ENCODE measurements at places on chromosomes 11 and 22.
A peak's percentile ranks its signal among the peaks of the same experiment; 100 is the strongest.

- DNase-seq = no peak
These were observed 62.4 kb upstream of the MYEOV start for GRCh38 chr11:69231466-69232018.

GRCh38 chr11:709109-709997 lies 3.3 kb downstream of the EPS8L2 start:
- no peak for DNase-seq

DNA sequence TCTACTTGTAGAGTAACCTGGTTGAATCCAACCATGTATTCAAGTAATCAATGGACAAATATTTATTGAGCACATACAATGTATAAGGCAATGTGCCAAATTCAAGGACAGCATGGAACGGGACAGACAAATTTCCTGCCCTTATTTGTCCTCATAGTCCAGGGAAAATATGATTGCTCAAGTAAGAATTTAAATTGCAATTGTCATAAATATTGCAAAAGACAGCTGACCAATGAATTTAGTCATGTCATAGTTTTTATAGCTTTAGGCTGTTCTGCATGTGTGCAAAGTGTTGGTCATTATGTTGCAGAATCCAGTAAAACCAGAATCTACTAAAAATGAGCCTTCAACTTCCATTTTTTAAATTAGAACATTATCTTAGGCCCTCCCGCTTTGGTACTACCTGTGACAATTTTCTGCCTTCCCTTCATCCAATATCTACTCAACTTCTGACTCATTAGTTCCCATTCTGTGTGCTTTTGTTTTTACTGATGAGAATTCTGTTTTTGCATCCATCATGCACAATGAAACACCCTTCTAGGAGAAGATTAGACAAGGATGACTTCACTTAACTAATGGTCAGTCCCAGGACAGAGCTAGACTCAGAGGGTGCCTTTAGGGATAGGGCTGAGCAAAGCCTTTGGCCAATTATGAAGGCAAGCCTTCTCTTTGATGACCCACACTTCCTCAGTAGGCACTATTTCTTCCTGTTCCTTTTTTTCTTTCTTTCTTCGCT lies 45.8 kb upstream of the FIBIN start:
- DNase-seq = peak; percentile 81

DNA sequence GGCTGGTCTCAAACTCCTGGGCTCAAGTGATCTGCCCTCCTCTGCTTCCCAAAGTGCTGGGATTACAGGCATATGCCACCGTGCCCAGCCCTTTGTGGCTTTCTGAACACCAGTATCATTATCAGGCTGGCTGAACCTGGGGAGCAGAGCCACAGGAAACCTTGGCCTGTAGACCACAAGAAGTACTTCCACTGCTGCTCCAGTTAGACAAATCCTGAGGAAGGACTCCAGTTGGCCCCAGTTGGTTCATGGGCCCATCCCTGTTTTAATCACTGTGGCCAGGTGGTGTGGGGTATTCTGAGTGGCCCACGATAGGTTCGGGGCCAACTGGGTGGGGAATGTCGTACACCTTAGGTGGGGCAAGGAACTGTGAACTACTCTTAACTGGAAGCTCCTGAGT lies 5.5 kb upstream of the DUSP18 start:
- DNase-seq = no peak

GRCh38 chr11:64583296-64584262 lies 7.4 kb upstream of the SLC22A12 start:
- DNase-seq = peak; percentile 31

- DNase-seq = no peak
These were observed 230.3 kb downstream of the ETS1 start for GRCh38 chr11:128357073-128357472.

GRCh38 chr11:45670386-45671135 lies 5.1 kb upstream of the CHST1 start:
- DNase-seq = no peak

DNA sequence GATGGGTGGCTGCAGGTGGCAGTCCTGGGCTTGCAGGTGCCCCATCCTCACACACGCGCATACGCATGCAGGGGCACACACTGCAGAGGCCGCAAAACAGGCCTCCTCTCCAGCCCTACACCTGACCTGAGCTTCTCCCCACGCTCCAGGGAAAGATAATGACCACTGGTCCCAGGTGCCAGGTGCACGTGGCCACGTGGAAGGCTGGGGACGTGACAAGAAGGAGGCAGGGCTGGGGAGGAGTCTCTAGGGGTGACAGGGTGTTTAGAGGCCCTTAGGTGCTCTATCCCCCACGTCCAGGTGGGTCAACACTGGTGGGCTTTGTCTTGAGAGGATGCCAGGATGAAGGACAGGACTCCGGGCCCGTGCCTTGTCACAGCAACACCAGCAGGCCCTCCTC lies 23.5 kb upstream of the CPT1A start:
- DNase-seq = no peak

DNA sequence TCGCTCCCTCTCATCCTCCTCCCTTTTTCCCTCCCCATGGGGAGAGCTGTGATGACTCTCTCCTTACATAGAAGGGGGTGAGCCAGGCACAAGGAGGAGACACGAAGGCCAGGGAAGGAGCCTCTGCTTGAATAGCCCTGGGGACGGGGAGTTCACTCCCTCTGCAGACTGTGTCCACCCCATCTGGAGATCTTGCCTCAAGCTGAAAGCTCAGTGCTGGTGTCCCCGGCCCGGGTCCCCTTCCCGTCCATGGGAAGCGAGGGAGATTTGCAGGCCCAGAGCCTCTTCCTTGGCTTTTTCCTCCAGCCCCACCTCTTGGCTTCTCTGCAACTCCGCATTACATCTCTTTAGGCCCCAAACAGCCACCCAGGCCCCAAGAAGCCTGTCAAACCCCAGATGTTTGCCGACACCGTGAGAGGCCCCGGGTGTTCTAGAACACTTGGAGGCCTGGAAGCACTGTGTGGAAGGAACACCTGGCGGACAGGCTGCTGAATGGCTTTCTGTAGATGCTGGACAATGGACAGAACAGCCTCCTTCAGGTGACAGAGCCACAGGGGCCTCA lies 32.3 kb downstream of the LINC01488 start:
- no peak for DNase-seq

GRCh38 chr11:11036848-11037732 lies 179.2 kb upstream of the ZBED5 start:
- DNase-seq = peak; percentile 58

GRCh38 chr11:133269267-133269666 lies 263.0 kb downstream of the OPCML start:
- no peak for DNase-seq

GRCh38 chr11:116962108-116962507 lies 124.7 kb upstream of the APOA1 start:
- peak; percentile 45 for DNase-seq

DNA sequence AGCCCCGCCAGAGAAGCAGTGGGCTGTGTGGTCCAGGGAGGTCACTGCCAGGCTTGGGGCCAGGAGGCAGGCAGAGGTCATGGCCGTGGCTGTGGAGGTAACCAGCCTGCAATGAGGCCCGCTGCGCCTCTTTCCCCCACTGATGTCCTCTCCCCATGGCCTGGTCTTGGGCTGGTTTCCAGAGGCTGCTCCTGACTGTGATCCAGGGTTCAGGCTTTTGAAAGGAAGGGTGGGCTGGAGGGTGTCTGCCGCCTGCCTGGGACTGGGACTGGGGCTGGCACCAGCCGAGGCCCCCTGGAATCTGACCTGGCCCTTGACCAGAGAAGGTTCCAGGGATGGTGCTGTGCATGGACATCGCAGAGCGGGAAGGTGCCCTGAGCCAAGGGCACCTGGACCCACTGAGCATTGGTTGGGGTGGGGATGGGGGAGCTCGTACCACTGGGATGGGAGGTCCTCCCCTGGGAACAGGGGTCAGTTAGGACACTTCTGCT lies 59.6 kb upstream of the THY1 start:
- no peak for DNase-seq

- no peak for DNase-seq
These were observed 804.2 kb downstream of the NTM start for GRCh38 chr11:132174362-132175255.
